Activated CD4-positive, alpha-beta T cell treated with anti-CD3 and anti-CD28 coated beads, Interleukin-2, amount 50 U/mL, for 24 hours (primary cell): ENCODE measurements at places on chromosomes 1 and 21.

GRCh38 chr1:248697907-248698306 lies 4.7 kb downstream of the OR14I1 start:
- DNase-seq, result no peak

DNA sequence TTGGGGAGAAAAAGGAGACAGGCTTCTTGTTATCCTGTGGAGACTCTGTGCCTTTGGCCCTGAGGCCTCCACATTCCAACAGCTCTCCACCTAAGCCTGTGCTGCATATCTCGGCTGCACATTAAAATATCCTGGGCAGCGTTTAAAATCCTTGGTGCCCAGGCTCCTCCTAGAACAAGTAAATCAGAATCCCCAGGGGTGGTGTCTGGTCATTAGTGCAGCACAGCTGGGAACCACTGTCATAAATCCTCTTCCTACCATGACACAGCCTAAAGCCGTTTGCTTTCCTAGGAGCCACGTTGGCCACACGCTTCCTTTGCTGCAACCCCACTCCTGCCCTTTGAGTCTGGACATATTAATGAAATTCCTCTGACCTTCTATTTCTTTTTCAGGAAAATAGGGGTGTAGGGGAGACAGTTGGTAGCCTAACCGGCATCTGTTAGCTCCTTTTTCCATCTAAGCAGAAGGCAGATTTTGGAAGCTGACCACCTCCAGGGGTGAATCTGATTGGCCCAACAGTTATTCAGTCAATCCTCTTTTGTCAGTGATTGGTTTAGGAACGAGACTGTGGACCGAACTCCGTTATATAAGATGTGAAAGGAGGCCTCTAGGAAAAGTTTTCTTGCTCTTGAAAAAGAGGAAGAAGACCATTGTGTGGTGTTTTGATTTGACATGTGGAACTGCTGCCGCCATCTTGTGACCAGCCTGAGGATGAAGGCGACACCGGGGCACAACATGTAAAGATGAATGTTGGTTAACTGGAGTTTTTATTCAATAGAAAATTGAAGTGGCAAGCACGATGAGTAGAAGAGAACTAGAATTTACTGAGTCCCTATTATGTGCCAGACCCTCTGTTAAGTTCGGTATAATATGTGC lies 41.9 kb downstream of the JUN start:
- no peak for DNase-seq

GRCh38 chr21:38992737-38993136 lies 187.0 kb downstream of the ETS2 start:
- DNase-seq, result no peak

DNA sequence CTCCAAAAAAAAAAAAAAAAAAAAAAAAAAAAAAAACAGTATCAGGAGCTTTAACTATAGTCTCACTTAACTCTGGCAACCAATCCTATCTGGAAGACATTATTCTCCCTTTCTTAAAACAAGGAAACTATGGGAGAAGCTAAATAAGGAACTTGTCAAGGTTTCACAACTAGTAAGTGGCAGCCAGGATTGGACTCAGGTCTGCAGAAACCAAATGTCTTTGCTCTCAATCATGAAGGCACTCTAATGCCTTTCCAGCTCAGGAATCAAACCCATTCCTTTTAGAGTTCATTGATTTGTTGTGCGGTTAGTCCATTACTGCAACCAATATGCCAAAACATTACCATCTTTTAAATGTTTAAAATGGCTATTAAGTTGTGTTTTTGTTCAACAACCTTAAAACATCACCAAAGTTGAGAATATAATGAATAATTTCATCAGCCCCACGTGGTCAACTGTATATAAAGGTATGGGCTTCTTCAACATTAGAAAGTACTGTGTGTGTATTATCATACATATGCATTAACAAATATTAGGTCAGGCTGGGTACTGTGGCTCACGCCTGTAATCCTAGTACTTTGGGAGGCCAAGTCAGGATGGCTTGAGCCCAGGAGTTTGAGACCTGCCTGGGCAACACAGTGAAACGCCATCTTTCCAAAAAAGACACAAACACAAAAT lies 1.5 kb downstream of the EPRS1 start:
- DNase-seq, result no peak
